ENCODE measurements at places on chromosomes 6 and 20.

DNA sequence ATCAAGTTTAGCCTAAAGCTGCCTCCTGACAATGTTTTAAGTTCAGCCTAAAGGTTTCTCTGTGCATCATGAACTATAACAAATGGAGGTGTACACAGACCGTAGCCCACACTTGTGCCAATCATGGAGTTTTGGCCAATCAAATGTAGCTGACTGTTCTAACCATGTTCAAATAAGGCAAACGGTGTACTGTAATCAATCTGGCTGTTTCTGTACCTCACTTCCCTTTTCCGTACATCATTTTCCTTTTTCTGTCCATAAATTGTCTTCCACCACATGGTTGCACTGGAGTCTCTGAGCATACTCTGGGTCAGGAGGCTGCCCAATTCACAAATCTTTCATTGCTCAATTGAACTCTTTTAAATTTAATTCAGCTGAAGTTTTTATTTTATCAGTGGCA is 132.2 kb upstream of the UST start:
- DNase-seq: no peak

GRCh38 chr20:43190332-43190953 is 737 bp upstream of the PTPRT start:
- no peak for DNase-seq

DNA sequence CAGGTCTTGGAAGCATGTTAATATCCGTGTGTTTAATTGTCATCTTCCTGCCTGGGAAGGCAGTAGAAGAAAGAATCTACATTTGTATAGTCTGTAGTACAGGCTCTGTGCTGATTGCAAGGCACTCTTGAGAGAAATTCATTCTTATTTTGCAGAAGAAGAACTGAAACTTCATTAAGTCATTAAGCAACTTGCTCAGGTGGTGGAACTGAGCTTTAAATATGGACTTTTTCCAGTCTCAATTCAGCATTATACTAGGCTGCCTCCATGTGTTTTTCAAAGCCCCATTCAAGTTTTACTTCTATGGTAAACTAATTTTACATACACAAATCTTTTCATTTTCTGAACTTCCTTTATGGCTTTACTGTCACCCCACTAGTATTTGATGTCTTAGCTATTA is 18.7 kb downstream of the ZNF451 start:
- no peak for DNase-seq

- no peak for DNase-seq
Observed at GRCh38 chr6:21578523-21578922, 15.0 kb upstream of the SOX4 start.

DNA sequence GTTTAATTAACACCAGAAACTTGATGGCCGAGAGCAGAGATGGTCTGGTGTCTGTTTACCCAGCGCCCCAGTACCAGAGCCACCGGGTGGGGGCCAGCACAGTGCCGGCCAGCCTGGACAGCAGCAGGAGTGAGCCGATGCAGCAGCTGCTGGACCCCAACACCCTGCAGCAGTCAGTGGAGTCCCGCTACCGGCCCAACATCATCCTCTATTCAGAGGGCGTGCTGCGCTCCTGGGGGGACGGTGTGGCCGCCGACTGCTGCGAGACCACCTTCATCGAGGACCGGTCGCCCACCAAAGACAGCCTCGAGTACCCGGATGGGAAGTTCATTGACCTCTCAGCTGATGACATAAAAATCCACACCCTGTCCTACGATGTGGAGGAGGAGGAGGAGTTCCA is 73.7 kb downstream of the SYNDIG1 start:
- no peak for DNase-seq

DNA sequence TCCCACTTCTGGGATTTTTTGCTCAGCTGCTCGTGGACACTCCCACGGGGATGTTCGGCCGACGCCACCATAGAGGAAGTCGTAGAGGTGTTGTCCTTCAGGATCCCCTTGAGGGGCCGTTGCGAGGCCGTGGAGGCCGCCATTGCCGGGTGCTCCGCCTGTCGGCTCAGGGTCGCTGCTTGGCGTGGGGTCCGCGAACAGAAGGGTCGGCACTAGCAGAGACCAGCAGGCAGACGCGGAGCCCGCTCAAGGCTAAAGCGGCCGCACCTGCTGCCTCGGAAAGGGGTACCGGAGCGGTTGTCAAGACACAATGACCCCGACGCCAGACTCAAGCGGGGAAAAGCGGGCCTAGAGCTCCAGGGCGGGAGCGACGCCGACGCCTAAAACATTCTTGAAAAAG is 25.7 kb downstream of the PSMB9 start:
- no peak for DNase-seq

DNA sequence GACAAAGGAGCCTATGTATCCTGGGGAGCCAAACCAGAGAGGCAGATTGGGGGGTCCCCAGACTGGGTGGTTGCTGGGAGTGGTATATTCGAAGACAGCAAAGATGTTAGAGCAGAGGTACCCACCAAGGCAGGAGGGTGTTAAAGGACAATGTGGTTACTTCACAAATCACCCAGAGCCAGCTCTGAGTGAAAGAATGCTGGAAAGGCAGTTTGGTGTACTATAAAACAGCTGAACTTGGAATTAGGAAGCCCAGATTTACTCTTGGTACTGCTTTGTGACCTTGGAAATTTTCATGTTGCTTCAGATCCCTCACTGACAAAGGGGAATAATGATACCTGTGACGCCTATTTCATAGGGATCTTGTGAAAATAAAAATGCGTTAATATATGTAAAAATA is 121.6 kb downstream of the CD164 start:
- DNase-seq: no peak

GRCh38 chr6:11201772-11202512 is 30.5 kb downstream of the NEDD9 start:
- no peak for DNase-seq

GRCh38 chr20:18802012-18802634 is 11.5 kb upstream of the SCP2D1 start:
- no peak for DNase-seq

DNA sequence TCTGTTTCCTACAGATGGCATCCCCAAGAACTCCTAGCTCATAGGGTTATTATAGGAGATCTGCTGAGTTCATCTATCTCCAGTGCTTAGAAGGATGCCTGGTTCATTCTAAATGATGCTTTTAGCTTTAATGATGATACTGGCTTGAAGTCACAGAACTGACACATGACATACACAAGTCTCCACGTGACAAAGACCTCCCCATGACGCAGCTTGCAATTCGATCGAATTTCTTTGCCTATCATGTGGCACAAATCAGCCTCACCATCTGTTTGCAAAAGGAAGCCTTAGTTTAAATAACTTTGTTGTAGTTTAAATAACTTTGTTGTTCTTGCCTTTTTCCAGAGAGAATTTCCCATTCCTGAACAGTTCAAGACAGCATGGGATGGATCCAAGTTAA is 44.1 kb upstream of the FAM8A1 start:
- DNase-seq: no peak

DNA sequence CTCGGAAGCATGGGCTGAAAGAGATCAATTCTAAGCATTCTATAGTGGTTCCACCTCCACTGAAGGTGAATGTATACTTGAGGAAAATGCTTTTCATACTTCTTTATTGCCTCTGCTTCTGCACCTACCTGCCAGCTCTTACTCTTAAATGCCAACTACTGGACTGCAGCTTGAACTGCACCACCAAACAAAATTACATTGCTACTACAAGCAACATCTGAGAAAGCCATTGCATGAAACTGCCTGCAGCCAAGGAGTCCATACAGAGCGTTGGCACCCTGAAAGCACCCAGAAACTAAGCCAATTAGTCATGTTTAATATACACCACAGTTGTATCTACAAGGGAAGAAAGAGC is 440.9 kb downstream of the BTBD3 start:
- no peak for DNase-seq

DNA sequence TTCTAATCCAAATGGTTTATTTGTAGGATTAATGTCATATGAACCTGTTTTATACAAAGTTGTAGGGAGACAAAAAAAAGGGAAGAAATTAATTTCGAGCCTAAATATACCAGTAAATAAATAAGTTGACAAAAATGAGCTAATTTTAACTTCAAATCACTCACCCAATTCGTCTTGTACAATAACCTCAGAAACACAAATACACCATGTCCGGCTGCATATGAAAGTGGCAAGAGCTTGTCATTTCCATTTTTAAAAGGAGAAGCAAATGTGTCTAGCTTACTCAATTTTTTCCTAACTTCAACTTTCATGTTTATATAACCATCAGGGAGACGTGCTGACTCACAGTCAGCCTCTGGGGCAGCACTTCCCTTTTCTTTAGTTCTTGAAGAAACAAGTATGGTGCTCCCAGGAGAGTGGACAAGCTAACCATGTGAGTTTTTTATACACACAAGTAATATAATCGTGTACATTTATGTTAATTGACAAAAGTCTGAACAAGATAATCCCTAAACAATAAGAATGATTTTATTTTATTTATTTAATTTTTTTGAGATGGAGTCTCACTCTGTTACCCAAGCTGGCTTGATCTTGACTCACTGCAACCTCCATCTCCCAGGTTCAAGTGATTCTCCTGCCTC is 55.5 kb upstream of the SGK1 start:
- no peak for DNase-seq

DNA sequence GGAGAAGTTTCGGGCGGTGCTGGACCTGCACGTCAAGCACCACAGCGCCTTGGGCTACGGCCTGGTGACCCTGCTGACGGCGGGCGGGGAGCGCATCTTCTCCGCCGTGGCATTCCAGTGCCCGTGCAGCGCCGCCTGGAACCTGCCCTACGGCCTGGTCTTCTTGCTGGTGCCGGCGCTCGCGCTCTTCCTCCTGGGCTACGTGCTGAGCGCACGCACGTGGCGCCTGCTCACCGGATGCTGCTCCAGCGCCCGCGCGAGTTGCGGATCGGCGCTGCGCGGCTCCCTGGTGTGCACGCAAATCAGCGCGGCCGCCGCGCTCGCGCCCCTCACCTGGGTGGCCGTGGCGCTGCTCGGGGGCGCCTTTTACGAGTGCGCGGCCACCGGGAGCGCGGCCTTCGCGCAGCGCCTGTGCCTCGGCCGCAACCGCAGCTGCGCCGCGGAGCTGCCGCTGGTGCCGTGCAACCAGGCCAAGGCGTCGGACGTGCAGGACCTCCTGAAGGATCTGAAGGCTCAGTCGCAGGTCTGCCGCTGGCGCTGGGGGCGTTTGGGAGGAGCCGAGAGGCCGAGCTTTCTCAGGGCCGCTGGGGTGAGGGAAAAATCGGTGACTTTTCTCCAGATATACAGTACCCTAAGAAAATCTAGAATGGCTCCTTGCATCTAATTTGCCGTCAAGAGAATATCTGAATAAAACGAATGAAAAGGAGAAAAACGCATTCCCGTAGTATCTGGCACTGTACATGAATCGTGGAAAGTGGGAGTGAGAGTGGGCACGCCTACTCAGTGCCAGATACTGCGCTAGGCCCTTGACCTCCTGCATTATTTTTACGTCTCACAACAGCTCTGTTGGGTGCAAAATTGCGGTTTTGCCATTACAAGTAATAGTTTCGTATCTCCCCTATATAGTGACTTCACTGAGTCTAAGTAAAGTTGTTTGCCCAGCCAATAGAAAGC is 1.0 kb downstream of the CALHM6 start:
- peak; percentile 14 for DNase-seq

DNA sequence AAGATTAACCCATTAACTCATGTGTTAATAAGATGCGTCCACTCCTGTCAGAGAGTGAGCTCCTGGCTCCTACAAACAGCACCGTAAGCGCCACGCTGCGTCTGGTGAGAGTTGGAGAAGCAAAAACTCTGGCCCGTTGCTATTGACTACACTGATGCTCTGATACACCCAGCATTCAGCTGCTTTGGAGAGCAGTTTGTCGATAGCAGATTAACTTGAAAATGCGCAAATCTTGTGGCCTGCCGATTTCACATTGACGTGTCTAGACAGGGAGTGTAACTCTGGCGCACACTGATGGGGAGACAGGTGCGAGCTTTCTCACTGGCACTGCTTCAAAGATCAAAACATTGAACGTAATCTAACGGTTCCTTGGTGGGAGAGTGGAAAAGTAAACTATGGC is 151.7 kb upstream of the RPS6KA2 start:
- DNase-seq: no peak

DNA sequence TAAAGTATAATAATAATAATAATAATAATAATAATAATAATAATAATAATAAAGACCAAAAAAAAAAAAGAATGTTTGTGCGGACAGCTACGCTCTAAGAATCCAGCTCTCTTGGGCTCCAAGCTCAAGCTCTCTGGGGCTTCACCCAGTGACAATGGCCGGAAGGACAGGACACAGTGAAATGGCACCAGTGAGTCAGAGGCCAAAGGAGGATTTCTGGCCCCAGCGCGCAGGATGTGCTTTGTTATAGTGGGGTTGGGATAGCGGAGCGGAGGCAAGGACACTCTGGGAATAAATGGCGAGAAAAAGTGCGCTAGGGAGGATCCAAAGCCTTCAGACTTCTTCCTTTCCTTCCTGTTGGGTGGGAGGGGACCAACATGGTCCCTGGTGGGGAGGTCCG is 38.2 kb downstream of the HLA-A start:
- DNase-seq: no peak

- DNase-seq: no peak
Observed at GRCh38 chr6:20159098-20159497, 53.2 kb downstream of the MBOAT1 start.

DNA sequence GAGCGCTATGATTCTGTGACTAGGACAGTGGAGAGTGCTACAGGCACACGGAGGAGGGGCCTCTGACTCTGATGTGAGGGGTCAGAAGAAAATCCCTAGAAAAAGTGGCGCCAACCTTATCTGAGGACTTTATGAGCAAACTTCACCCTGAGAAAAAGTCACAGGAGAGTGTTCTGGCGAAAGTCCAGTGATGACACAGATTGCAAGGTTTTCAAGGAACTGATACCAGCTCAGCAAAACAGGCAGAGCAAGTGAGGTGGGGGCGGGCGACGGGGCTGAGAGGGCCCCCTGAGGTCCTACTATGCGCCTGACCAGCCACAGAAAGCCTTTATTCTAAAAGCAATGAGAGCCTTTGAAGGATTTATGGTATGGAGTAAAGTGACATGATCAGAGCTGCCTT is 73.3 kb downstream of the SLC22A23 start:
- DNase-seq: no peak

DNA sequence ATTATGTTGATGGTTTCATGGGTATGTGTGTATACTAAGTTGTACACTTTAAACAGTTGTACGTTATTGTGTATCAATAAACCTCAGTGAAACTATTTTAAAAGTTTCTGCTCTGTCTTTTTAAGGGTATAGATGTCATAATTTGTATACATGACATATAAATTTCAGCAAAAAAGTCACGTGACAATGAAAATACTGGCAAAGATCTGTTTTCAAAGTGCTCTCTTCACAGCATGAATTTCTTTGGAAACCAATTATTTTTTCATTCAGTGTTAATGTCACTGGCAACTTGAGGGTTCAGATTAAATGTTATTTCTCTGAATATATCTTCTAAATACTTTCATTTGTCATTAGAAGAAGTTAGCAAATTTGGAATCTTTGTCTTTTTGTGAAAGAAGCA is 91.7 kb upstream of the C6orf118 start:
- DNase-seq: no peak

GRCh38 chr6:161809971-161810370 is 536.1 kb upstream of the AGPAT4 start:
- no peak for DNase-seq

GRCh38 chr6:72733045-72733444 is 111.2 kb downstream of the KCNQ5 start:
- no peak for DNase-seq

- no peak for DNase-seq
Observed at GRCh38 chr20:48448666-48449600, 378.9 kb downstream of the PREX1 start.

Measured in stimulated activated CD8-positive, alpha-beta memory T cell treated with anti-CD3 and anti-CD28 coated beads, Interleukin-4, amount 100 ng/mL, for 1 hour (primary cell).